ENCODE measurements at places on chromosomes 12 and 14. TPM values are rescaled to one million over a fixed set of nuclear protein-coding genes. Genes with fewer than 3 reads are reported as not detected.

SALL2 gene
- 0.03 TPM for total RNA-seq

- peak; percentile 56 for DNase-seq
These were observed 124.6 kb upstream of the E2F7 start for GRCh38 chr12:77189901-77190416.

DNA sequence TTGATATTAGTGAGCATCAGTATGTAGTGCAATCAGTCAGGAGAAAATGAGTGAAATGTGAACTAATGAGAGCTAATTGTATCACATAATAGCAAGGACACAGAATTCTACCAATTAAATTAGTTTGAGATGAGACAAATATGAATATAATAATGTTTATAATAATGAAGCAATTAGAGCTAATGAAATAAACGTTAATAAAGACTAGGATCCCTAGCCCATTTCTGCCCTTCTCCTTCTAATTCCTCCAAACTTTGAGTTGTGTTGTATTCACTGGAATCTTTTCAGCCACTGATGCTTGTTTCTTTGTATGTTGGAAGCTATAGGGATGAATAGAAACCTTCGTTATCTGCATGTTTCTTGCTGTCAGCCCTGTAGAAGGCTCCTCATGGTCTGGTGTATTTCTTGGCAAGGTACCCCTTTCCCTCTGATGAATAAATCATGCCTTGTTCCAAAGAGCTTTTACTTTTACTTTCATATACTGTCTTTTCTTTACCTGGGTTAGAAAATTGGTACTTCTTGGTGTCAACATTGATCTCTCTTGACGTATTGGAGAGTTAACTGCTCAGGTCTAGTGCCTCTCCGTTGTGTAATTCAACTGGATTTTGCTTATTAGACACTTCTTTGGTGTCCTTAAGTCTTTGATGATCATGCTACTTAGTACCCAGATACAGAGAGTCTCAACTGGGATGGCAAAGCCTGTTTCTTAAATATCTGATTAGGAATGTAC lies 154.8 kb downstream of the PTCSC3 start:
- no peak for DNase-seq

- peak; percentile 12 for DNase-seq
These were observed 164.7 kb upstream of the TBX3 start for GRCh38 chr12:114848666-114849065.

GRCh38 chr12:4145990-4146859 lies 127.3 kb upstream of the CCND2 start:
- no peak for DNase-seq

KRT80 gene
- total RNA-seq, result 6.7 TPM

GRCh38 chr12:113049976-113050742 lies 6.4 kb upstream of the DTX1 start:
- DNase-seq, result peak; percentile 54

DNA sequence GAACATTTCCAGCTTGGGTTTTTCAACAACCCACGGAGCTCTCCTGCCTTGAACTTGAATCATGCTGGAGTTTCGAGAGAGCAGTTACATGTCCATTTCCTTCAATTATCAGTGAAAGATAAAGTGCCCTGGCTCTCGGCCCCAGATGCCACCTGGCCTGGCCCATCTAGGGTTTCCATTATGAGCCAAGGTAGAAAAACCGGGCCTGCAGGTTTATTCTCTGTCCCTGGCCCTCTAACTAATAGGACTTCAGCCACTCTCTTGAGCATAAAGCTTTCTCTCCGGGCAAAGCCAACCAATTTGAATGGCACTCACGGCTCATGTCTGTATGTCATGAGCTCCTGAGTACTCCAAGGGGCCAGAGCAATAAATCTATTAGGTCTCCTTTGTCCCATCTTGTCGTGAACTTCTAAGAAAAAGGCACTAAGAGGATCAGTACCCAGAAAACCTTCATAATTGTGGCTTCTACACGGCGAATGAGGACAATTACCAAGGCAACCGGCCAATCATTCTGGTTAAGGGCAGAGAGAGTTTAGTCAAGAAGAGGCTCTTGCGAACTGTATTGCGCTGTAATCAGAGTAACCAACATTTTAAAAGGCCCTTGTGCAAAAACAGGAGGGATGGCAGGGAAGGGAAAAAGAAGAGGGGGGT lies 392.3 kb downstream of the MED13L start:
- DNase-seq, result no peak

DNA sequence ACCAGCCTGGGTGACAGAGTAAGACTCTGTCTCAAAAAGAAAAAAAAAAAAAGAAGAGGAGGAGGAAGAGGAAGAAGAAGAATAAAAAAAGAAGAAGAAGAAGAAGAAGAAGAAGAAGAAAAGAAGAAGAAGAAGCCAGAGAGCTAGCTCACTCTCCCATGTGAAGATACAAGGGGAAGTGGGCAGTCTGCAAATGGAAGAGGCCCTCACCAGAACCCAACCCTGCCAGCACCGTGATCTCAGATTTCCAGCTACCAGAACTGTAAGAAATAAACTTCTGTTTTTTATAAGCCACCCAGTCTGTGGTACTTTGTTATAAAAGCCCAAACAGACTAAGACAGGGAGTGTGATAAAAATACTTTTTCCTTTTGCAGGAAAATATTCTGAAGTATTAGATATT lies 130.7 kb downstream of the ETNK1 start:
- no peak for DNase-seq

DNA sequence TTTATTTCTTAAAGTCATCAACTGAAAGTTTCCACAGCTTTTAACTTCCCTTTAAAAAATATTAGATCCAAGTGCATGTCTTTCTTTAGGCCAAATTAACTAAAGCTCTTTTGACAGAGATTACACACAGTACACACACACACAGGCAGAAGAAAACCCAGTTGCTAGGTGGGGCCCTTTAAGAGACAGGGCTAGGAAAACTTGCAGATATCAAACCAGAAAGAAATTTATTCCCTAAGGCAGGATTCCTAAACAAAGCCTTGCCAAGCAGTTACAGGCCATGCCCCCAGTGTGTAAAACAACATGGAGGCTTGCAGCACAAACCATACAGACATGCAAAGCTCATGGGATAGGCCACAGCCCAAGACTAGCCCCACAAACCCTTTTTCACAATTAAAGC lies 123.4 kb downstream of the FSCB start:
- DNase-seq, result no peak

- peak; percentile 12 for DNase-seq
These were observed 30.7 kb downstream of the VWF start for GRCh38 chr12:6093764-6094163.

GRCh38 chr12:82517027-82517426 lies 158.7 kb downstream of the METTL25 start:
- DNase-seq, result peak; percentile 29
